ENCODE measurements at places on chromosomes 5 and 9.

DNA sequence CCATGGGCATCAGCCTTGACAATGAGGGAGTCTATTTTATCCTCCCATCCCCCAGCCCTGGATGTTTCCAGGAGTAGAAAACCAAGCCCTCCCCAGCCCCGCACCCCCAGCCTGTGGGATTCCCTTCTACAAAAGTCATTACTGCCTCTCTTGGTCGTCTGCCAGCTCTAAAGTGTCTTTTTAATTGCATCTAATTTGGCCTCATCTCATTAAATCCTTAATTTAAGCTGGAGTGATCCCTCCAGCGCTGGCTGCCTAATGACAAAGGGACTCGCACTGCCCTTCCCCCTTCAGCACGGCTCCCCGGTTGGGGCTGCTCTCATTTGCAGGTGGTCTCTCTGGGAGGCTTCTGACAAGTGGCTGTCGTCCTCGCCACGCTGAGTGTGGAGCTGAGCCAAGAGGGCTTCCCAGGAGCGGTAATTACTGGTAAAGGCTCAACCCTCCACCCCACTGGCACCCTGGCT, 107.9 kb upstream of the ALDH1B1 start:
- no peak for DNase-seq

- no peak for DNase-seq
These were observed 73.6 kb upstream of the ZNF622 start for GRCh38 chr5:16539169-16539666.

- no peak for DNase-seq
These were observed 169.2 kb upstream of the MAP1B start for GRCh38 chr5:71937921-71938698.

DNA sequence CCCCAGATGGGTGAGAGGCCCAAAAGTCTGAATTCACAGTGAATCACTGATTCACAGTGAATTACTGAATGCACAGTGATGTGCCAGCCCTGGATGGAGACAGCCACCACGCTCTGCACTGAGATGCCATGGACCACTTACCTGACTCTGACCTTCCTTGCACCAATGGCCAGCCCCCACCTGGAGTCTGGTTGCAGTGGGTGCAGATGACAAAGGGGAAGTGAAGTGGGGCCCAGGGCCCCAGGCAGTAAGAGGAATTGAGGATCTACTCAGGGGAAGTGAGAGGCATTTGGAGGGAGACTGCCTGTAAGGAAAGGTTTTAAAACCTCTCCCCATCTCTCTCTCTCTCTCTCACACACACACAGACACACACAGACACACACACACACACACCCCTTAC, 412.1 kb downstream of the CYLC2 start:
- DNase-seq = no peak

- DNase-seq = no peak
These were observed 139.6 kb downstream of the SCAMP1 start for GRCh38 chr5:78500028-78500427.

DNA sequence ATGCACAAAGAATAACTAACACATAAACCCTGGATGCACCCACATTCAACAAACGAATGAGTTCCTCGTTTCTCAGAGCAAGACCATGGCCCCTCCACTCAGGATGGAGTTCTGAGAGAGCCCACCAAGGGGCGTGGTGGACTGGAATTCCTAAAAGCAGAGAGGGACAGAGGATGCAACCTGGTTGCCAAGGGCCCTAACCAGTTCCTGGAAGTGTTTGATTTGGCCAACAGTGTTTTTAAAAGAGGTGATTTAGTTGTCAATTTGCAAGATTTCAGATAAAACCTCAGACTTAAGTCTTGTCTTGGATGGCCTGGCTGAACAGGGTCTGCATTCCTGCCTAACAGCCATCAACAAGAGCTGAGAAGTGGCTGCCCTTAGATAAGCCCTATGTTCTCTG, 34.4 kb downstream of the GLRA1 start:
- no peak for DNase-seq

DNA sequence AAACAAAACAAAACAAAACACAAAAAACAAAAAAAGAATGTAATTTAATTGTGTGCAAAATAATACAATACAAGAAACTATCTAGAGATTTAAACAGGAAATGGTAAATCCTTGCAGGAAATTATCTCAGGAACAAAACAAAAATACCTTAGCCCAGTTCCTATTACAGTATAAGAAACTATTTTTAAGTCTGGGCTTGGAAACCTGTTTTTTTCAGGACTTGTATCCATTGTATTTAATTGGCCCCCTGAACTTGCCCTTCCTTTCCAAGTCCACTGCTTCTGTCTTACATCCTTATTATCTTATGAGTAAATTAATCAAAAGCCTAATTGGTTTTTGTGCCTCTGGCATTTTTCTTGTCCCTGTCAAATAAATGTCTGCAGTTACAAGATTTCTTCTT, 48.5 kb downstream of the ST8SIA4 start:
- DNase-seq = no peak

DNA sequence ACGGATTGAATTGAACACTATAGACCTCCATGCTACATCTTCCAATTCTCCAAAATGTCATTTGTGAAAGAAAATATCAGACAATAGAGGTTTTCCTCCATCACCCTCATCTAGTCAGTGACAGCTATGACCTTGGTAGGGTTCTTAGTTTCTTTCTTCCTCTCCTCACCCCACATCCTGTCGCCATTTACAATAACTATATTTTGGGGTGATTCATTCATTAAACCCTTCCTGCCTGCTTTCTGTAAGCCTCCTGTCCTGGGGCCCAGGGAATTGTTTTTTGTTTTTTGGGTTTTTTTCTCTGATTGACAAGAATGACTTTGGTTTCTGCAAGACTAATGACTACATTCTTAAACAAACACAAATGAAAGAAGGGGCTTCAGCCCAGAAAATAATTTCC, 82.6 kb downstream of the PRELID2 start:
- DNase-seq = no peak

GRCh38 chr5:138354926-138355378, 2.5 kb downstream of the KDM3B start:
- no peak for DNase-seq

DNA sequence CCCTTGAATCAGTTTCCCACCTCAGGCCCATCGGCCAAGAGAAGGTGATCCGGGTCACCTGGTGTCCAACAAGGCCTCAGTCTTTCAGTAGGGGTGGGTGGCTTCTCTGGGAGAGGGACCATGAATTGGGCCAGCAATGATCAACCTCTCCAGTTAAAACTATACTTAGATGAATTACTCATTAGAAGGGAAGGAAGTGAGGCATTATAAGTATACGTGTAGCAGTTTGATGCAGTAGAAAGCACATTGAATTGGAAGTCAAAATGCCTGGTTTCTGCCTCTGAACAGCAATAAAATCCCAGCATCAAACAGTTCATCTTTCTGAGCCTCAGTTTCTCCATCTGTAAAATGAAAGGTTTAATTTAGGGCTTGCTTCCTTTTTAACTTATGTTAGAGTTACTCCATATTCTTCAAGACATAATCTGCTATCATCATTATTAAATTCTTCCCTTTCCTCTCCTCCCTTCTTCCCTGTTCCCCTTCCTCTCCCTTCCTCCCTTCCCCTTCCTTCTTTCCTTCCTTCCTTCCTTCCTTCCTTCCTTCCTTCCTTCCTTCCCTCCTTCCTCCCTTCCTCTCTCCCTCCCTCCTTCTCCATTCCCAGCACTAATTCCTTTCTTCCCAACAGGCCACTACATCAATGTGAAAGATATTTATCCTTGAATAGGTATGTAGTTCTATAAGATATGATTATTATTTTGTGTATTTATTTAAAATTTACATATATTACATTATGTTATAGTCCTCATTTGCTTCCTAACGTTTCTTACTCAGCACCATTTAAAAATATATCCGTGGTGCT, 18.6 kb upstream of the TMEM174 start:
- DNase-seq = no peak

GRCh38 chr9:104386425-104387069, 117.5 kb upstream of the OR13F1 start:
- no peak for DNase-seq

GRCh38 chr9:1871626-1872419, 143.3 kb upstream of the SMARCA2 start:
- DNase-seq = no peak

DNA sequence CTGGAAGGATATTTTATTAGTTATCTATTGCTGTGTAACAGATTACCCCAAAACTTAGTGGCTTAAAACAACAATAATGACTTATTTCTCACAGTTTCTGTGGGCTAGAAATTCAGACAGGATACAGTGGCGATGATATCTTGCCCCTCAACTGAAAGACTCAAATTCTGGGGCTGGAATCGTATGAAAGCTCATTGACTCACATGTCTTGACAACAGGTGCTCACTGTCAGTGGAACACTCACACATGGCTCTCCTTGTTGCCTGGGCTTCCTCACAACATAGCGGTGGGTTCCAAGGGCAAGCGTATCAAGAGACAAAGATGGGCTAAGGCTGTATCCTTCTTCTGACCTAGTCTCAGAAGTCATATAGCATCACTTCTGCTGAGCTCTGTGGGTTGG, 3.7 kb upstream of the GNPDA1 start:
- no peak for DNase-seq

GRCh38 chr5:84869675-84870074, 485.0 kb upstream of the EDIL3 start:
- no peak for DNase-seq

GRCh38 chr9:36039696-36040095, 3.0 kb downstream of the RECK start:
- no peak for DNase-seq

DNA sequence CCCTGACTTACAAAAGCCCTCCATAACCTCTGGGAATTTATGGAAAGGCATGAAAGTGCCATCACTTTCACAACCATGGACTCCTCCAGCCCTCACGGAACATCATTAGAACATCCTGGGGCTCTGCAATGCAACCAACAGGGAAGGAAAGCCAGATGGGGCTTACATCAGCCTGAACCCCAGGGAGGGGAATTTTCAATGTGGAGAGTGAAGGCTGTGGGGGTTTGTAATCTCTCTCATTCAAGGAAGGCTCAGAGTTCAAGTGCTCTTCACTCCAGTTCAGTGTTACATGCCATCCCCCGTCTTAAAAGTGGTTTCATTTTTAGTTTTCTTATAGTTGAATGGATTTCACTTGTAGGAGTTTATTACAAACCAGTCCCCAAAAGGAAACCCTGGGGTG, 5.7 kb downstream of the SPRY4 start:
- no peak for DNase-seq

GRCh38 chr5:145489516-145489915, 345.6 kb downstream of the PRELID2 start:
- DNase-seq = no peak

DNA sequence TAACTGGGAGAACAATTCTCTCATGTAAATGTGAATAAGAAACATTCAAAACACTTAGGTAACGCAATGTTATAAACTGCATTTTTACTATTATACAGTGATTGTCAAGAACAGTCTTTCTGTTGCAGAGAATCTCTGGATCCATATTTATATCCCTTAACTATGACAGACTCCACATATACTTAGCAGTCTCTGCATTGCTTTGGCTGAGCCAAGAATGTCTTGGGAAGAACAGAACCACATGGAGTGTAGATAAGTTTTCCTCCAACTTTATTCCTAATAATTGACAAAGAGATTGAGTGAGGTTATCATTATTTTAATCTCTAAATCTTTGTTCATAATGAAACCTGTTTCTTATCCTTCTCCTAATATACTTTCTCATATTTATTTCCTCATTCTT, 15.6 kb upstream of the RLN1 start:
- no peak for DNase-seq

GRCh38 chr5:19728571-19728970, 259.4 kb downstream of the CDH18 start:
- DNase-seq = no peak

DNA sequence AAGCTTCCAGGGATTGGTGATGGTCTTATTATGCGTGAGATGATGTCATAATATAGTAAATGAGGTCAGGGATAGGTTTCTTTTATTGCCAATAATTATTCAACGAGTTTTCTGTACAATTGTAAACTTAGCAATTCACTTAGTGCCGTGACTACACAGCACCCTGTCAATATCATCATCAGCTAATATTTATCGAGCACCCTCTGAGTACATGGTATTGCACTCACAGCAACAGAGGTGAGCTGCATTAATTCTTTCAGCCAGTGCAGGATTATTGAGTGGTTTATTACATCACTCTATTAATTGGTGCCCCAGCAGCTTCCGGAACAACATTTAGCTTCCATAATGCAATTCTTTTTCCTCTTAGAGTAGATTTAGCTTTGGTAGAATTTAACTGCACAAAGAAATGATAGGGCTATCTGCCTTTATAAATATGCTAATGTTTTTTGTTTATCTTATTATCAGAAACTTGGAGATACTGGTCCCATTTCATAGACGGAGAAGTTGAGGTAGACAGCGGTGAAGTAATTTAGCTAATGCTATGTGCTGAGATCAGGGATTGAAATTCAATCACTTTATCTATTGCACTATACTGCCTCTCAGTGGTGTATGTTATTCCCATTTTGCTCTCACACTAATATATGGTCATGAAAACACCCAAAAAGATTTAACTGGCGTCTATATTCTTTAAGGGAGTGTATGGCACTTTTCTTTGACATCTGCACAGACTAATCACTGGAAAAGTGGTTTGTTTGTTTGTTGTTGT, 726.1 kb upstream of the WWC1 start:
- no peak for DNase-seq

- DNase-seq = no peak
These were observed 24.8 kb upstream of the HNRNPA0 start for GRCh38 chr5:137778772-137779564.

DNA sequence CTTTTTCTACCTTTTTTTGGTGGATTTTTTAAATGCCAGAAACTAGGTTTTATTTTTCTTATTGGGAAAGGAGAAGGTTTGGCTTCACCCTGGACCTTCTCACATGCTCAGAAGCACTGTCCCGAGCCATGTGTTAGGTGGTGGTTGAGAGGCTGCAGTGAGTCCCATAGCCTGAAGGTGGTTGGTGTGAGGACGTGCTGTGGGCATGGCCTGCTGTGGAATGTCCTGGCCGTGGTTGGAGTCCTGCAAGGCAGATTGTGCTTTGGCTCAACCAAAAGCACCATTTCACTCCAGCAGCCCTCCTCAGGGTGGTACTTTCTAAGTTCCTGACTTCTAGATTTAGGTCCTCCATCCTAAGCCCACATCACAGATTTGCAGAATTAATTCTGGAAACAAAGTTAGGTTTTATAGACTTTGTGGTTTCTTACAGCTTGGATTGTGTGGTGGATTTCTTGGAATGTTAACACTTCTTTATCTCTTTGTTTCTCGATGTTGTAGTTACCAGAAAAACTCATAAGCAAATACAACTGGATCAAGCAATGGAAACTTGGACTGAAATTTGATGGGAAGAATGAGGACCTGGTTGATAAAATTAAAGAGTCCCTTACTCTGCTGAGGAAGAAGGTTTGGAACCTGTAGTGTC, 22.6 kb downstream of the OTULIN start:
- no peak for DNase-seq

- DNase-seq = no peak
These were observed 566 bp upstream of the CEP78 start for GRCh38 chr9:78235256-78235761.

- no peak for DNase-seq
These were observed 271.9 kb downstream of the ARHGEF28 start for GRCh38 chr5:73897893-73898292.

Data from activated T-helper 1 cell treated with Interleukin-2 at 50 U/mL for 16 hours (primary cell).